AG08396 (cell line): ENCODE measurements at places on chromosomes 2 and 18.

- no peak for DNase-seq
These were observed 288.5 kb downstream of the NAPG start for GRCh38 chr18:10814336-10814735.

GRCh38 chr2:28552045-28552823 is 56.4 kb downstream of the PLB1 start:
- DNase-seq, result peak; percentile 43

GRCh38 chr2:109453371-109453995 is 160.3 kb downstream of the SEPTIN10 start:
- no peak for DNase-seq

DNA sequence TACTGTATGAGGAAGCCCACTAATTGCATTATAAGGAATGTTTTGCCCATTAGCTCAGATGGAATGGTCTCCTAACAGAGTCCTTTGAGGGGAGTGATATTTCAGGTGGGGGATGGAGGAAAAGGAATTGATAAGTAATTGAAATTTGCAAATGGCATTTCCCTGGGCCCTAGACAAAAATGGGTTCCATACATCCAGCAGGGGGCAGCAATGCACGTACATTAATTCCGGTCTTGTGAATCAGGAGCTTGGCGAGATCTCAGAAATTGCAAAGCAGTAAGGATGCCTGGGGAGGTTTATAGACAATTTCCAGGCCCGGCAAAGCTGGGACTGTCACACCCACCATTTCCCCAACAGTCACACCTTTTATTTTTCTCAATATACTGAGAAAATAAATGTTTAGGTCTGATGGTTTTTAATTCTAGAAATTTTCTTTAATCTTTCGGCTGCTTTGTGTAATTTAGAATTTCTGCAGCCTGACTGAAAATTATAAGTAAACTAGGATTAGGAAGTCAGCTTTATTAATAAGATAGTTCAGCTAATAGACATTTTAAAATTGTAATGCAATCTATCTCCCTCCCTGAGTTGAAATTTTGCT is 122.8 kb downstream of the LYPD1 start:
- peak; percentile 73 for DNase-seq

- no peak for DNase-seq
These were observed 975.5 kb upstream of the ACVR2A start for GRCh38 chr2:146869328-146869727.

DNA sequence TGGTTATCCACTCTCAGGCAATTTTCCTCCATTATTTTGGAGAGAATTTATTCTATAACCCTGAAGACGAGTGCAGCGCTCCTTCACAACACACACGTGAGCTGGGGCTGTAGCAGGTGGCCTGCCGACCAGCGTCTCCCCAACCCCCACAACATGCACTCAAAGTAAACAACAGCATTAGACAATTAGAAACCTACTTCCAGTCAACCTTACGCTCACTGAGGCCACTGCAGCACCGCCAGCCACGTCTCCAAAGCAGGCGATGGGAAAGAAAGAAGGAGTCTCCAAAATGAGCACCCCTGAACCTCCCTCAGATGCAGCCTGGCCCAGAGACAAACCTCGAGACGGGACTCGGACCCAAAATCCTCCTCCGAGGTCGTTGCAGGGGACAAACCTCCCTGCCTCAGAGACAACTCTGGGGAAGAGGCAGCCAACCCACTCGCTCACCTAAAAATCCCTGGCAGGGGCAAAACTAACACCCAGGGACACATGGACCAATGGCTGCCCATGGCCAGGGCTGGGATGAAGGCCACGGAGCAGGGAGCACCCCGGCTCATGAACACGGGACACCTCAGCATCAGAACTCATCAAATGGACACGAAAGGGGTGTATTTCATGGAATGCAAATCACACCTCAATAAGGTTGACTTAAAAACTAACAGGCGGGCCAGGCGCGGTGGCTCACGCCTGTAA is 2.6 kb downstream of the SLC66A2 start:
- no peak for DNase-seq

DNA sequence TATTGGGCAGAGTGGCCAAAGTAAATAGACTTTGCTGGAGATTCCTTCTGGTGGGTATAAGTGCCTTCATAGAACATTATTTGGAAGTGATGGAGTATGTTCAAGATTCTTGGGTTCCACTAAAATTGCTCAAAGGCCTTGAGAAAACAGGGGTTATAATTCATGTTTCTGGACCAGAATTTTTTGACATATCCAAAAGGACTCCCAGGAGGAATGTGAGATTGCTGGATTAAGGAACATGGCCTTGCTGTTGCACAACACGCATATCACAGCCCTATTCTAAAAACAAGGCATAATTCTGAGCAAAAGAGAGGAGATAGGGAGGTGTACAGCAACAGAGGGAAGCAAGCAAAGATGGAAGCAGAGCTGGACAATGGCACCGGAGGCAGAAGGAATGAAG is 111.7 kb upstream of the TNP1 start:
- no peak for DNase-seq

DNA sequence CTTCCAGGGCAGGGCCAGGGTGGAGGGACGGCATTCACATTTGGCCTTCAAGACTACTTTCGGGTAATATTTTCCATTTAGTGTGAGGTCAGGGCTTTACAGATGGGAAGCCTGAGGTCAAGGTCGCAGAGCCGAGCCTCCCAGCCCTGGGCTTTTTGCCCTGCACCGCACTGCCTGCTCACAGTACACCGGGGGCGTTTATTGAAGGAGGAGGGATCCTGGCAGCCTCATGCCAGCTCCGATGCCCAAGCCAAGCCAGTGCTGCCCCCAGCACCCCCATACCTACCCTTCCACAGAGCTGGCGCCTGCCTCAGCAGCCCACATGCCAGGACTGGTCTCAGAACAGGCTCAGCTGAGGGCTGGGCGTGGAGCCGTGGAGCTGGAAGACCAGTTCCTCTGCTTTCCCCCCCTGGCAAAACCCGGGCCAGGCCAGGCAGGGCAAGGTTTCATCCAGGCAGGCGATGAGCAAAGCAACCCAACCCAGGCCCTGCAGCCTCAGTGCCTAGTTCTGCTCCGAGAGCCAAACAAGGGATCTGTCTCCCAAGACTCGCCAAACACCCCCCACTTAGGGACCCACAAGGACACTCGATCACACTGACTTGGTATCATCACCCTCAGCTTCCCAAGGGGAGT is 11.9 kb downstream of the SDC1 start:
- DNase-seq, result no peak

- DNase-seq, result no peak
These were observed 480.6 kb upstream of the HS6ST1 start for GRCh38 chr2:128799284-128799552.

DNA sequence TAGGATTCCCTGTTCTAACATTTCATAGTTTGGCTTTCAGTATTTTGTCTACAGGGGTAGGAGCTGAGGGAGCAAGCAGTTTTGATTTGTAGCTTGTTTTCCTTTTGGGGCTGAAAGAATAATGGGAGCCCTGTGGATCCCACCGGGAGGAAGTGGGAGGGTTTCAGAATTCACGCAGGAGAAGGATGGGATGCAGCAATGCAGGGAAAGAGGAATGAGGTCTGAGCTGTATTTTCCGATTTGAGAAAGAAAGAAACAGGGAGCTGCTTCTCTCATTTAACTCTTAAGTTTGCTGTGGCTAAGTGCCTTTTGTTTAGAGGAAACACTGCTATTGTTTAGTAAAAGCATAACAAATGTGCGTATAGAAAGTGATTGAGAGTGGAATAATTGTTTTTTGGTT is 141.0 kb downstream of the ADCYAP1 start:
- DNase-seq, result no peak

- DNase-seq, result no peak
These were observed 65.3 kb downstream of the WDR75 start for GRCh38 chr2:189506514-189506976.

- no peak for DNase-seq
These were observed 99.6 kb downstream of the BABAM2 start for GRCh38 chr2:27990030-27990590.

DNA sequence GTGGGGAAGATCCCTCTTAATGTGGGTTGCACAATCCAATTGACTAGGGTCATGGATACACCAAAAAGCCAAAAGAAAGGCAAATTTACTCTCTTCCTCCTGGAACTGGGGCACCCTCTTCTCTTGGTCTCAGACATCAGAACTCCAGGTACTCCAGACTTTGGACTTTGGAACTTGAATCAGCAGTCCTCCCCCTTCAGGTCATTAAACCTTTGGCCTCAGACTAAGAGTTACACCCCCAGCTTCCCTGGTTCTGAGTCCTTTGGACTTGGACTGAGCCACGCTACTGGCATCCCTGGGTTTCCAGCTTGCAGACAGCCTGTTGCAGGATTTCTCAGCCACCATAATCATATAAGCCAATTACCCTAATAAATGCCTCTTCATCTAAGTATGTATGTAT is 50.8 kb upstream of the KIF5C start:
- DNase-seq, result no peak

- no peak for DNase-seq
These were observed 1.1 kb downstream of the MAP3K20 start for GRCh38 chr2:173076581-173077345.

- no peak for DNase-seq
These were observed 255.5 kb downstream of the TWIST2 start for GRCh38 chr2:239103125-239104098.

- DNase-seq, result peak; percentile 70
These were observed 6.3 kb upstream of the NRP2 start for GRCh38 chr2:205675861-205676516.

DNA sequence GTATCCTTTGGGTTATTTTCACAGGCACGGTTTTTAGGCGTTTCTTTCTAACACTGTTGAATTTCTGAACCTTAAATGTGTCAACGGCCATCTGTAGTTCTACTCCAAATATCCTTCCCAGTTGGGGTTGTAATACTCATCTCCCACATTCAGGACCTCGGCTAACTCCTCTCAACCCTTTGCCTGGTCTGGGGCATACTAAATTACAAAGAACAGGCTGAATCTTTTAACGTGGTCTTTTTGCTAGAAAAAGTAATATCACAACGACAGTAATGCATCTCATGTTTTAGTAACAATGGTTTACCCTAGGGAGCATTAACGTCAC is 2.1 kb downstream of the RPRM start:
- no peak for DNase-seq

- DNase-seq, result no peak
These were observed 27.1 kb upstream of the TLK1 start for GRCh38 chr2:171187819-171188218.

- no peak for DNase-seq
These were observed 10.7 kb upstream of the RNU4ATAC start for GRCh38 chr2:121519732-121520640.

DNA sequence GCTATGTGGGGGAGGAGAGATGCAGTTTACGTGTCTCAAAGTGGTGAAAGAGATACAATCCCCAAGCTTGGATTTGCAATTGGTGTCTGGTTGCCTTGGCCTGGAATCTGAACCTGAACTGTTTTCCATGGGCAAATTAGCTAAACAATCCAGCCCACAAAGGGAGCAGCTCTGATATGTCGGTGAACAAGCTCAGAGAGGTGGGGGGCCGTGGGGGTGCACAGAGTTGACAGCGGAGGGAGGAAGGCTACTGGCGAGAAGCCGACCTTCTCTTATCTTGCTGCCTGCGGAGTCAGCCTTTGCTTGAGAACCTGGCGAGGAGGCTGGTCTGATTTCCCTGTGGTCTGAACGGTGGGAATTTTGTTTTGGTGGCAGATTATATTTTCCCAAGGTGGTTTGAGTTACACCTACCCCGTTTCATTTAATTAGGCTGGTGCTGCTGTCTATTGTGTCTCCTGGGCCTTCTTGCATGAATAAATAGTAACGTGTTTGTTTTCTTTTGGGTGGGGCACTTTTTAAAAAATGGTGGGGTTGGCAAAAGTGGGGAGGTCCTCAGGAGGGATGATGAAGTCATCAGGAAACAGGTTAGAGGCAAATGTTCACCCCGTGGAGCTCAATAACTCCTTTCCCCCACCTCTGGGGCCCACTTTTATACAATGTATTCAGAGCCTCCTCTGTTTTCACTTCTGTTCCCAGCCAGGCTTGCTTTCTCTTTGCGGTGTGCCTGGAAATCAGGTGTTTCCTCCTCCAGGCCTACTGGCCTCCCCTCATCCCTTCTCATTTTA is 80.9 kb upstream of the IGFBP5 start:
- no peak for DNase-seq

DNA sequence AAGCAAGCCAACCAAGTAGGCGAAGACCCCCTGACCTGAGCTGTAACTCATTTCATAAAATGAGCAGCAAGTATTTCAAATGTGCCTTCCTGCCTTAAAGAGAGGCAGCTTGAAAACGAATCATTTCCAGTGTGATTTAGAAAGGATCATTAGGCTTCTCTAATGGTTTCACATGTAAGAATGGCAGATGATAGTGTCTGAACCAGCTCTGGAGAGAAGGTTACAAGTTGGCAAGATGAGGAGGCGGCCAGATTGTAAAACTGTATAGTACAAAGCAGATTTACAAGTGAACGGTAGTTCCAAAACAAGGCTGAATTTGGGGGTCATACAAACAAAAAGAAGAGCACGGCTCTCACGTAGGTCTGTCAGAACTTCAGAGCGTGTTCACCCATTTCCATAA is 132.4 kb downstream of the ZNF516 start:
- DNase-seq, result no peak

- DNase-seq, result no peak
These were observed 21.8 kb upstream of the NT5DC4 start for GRCh38 chr2:112698834-112699515.

- DNase-seq, result no peak
These were observed 5.7 kb downstream of the KIF1A start for GRCh38 chr2:240814280-240814679.

GRCh38 chr2:105144152-105144940 is 97.2 kb upstream of the GPR45 start:
- DNase-seq, result no peak
